Urothelium cell line (cell line): ENCODE measurements at places on chromosomes 3 and 15.

- DNase-seq: no peak
Measured at GRCh38 chr15:85312486-85312885, 67.9 kb upstream of the AKAP13 start.

GRCh38 chr3:10473581-10474274 lies 31.7 kb downstream of the ATP2B2 start:
- DNase-seq: no peak

DNA sequence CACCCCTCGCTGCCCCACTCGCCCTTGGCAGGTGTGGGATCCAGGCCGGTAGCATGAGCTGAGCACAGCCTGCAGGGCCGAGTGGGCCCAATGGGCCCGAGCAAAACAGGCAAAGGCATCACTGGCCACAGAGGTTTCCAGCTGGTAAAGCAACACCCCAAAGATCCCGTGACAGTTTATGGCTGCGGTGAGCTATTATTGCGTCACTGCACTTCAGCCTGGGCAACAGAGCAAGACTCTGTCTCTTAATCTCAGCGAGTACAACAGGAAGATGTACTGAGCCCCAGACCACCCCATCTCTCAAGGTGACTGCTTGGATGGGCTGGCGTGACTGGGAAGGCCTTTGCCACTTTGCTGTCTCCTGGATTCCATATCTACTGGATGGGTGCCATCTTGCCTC lies 4.3 kb downstream of the JMJD7 start:
- no peak for DNase-seq

DNA sequence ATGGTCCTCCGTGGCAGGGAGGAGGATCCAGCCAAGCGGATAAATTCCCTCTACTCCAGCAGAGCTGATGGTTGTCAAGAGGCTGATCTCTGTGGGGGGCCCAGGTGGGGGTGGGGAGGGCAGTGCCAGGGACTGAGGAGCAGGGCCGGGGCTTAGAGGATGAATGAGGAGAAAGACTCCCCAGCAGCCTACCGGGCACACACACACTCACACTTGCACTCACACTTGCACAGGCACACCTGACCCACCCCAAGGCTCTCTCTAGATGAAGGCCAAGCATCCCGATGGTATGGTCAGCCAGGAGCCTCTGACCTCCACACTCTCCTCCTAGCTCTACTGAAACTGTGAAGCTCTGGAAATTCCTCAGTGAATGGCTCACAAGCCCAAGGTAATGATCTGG lies 131.3 kb upstream of the PRR20G start:
- no peak for DNase-seq

DNA sequence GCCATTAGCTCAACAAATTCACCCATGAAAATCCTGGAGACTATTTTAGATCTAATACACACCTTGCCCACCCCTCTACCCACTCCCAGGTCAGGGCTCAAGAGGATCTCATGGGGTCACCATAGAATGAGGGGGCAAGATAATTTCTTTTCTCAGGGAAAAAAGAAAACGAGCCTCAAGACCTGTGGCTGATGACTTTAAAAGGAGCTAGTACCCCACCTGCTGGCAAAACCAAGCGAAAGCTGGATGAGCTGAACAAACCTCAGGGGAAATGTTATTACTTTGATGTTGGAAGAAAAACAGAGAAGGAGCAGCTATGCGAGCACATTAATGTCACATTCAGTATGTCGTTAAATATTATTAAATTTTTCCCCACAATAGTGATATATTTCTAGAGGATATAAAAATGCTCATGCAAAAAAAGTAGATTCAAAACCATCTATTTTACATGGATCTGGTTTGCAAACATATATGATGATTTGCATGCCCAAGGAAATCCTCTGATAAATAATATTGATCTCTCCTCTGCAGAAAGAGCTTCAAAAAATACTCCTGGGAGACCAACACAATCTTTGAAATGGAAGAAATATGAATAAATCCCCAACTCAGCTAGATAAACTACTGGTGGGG lies 37.7 kb downstream of the PLD1 start:
- peak; percentile 45 for DNase-seq

DNA sequence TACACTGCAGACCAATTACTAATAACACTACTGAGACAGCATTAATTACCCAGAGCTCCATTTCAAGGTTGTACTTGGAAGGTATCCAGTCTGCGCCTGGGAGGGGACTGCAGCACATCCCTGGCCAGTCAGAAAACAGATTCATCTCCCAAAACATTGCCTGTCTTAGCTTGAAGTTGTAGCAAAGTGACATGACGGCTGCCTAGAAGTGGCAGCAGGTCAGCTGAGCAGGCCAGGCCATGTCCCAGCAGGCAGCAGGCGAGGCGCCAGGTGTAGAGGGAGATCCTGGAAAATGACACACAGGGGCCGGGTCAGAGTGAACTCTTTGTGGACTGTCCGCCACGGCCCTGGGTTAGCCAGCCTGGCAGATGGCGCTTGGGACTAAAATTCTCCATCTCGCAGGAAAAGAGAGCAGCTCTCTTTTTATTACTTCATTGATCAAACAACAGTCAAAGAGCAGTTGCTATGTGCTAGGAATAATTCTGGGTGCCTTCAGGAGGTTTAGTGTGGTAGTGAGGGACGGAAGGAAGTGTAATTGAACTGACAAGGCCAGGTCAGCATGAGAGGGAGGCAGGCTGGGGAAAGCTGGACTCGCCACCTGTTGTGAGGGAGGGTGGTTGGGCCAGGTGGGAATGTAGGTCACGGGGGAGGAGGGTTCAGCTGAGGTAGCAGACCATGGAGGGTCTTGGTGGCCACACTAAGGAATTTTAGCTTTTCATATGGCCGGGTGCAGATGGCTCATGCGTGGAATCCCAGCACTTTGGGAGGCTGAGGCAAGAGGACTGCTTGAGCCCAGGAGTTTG lies 1.3 kb upstream of the MAP6D1 start:
- no peak for DNase-seq

DNA sequence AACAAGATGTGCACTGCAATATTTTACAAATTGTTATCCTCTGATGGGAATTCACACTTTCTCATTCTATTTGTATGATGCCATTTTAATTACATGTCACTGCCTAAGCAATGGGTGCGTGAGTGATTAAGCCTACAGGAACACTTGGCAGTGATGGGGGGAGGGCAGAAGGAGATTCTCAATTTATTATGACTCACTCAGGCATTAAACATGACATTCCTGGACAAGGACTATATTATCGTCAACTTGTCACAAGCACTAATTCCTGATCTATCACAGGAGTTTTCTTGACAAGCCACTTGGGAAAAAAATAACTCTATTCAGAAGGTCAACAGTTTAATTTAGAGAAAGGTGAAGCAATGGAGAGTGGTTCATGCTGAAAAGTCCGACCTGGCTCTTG lies 556.8 kb downstream of the NSUN3 start:
- DNase-seq: peak; percentile 20

DNA sequence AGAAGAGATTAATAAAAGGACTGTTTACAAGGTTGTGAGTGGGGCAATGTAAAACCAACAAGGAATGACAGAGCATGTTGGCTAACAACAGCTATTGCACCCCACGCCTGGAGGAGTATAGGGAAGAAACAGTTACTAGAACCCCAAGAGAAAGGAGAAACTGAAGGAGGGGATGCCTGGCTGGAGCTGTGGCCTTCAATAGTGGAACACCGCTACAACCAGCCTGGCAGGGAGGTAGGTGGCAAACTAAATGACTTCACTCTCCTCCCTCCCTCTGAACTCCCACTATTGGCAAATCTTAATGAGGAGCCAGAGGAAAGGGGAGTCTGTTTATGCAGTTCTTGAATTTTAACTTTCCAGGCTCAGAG lies 7.2 kb upstream of the CD47 start:
- no peak for DNase-seq

- DNase-seq: no peak
Measured at GRCh38 chr3:102537123-102537522, 102.3 kb downstream of the ZPLD1 start.

- no peak for DNase-seq
Measured at GRCh38 chr3:194028434-194029004, 107.4 kb upstream of the HES1 start.

GRCh38 chr3:40623567-40623966 lies 98.8 kb downstream of the ZNF621 start:
- peak; percentile 57 for DNase-seq

GRCh38 chr3:148708409-148708808 lies 10.7 kb downstream of the AGTR1 start:
- no peak for DNase-seq

DNA sequence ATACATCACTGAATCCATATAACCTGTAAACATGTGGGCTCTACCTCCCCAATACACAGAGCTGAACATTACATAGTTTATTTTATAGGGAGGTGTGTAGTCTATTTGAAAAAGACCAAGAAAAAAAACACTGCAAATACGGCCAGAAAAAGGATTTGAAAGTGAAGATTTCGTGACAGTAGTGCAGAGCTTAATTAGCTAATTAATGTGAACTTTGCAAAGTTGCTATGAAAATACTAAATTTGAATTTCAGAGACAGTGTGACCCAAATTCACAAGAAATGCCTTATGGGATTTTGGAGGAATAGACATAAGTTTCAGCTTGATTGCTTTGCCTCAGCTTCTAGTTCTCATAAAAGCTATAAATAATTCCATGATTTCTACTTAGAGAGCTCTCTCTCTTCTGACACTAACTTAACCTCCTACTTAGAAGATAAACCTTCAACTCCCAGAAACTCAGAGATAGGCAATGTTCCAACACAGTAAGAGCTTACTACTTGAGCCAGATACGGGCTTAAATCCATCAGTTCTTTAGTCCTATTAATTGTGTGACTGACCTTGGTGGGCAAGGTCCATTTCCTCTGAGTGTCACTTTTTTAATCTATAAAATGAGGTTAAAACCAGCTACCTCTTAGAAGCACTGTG lies 87.3 kb upstream of the THBS1 start:
- DNase-seq: no peak

DNA sequence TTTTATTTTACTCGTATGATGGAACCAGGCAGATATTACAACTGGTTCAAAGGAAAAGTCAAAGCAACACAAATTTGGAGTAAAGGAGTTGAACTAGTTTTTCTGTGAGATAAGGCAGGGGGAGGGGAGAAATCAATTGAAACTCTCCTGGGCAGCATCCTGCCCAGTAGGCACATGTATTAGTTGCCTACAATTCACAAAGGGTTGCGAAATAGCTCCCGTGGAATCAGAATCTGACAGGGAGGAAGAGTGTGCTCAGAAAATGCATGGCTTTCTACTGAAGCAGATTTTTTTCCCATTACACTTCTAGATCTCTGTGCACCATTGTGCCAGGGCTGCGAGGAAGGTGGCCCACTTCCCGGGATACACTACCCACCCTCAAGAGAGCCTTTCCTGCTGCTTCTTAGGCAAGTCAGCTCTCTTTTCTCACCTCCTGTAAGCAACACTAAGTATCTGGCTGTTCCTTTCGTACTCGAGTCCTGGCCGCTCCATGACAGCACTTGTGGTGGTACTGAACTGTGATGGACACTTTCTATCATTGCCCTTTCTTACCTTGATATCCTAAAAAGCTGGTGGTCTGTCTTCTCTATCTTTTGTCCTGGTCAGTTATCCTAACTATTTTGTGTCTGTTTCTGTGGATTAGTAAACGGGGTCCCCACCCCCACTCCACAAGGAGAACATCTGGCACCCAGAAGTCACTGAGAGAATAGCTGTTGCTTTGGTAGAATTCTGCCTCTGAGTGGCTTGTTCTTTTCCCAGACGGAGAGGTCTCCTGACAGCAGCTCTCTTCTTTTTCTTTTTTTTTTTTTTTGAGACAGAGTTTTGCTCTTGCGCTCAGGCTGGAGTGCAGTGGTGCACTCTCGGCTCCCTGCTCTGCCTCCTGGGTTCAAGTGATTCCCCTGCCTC lies 74.8 kb downstream of the RPL39L start:
- DNase-seq: peak; percentile 37

GRCh38 chr3:99111235-99111634 lies 209.7 kb upstream of the DCBLD2 start:
- DNase-seq: no peak

DNA sequence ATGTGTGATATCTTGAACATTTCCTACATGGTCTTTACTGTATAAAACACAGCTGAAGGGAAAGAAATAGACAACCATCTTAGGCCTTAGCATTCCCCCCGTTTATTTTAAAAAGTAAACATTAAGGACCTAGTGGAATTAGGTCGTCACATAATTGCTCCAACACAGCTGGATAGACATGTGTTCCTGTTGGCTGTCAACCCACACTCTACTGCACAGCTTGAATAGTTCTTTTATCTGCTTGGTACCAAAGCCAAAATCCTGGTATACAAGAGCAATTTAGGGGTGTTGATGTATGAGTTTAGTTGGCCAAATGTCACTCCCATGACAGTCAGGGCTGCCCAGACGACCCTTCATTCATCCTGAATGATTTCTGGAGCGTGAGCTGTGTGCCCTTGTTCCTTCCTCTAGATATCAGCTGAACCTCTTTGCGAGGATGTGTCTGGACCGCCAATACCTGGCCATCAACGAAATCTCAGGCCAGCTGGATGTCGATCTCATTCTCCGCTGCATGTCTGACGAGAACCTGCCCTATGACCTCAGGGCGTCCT lies 179.7 kb downstream of the ITPR1 start:
- no peak for DNase-seq

DNA sequence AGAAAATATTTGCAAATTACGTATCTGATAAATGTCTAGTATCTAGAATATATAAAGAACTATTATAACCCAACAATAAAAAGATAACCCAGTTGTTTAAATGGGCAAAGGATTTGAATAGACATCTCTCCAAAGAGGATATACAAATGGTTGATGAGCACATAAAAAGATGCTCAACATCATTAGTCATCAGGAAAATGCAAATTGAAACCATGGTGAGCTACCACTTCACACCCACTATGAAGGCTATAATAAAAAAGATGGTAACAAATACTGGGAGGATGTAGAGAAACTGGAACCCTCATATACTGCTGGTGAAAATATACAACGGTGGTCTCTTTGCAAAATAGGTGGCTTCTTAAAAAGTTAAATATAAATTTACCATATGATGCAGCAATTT lies 28.0 kb downstream of the RAD51 start:
- no peak for DNase-seq

DNA sequence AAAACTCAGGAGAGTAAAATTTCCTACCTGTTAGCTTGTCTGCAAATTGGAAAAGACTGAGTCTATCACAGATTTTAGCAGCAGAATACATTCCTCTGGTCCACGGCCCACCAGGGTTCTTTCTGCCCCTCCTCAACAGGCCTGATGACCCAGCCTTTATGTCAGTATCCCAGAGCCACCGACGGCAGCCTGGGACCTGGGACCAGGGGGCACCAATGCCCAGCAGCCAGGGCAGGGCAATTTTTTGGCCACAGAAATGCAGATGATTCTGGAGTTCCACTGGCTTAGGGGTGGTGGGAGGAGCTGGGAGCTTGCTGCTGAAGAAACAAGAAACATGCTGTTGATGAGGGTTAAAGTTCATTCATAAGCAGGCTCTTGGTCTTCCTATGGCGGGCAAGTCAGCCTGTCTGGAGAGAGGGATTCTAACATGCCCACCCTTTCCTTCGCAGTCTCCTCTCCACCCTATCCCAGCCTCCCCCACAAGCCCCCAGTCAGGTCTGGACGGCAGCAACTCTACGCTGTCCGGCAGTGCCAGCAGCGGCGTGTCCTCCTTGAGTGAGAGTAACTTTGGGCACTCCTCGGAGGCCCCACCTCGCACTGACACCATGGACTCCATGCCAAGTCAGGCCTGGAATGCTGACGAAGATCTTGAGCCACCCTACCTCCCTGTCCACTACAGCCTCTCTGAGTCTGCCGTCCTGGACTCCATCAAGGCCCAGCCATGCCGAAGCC lies 4.3 kb upstream of the MANF start:
- DNase-seq: no peak

GRCh38 chr3:170961616-170962400 lies 53.4 kb upstream of the EIF5A2 start:
- DNase-seq: no peak

- DNase-seq: no peak
Measured at GRCh38 chr3:40741729-40742128, 217.0 kb downstream of the ZNF621 start.

- DNase-seq: no peak
Measured at GRCh38 chr3:33665294-33665693, 52.8 kb downstream of the CLASP2 start.
